ENCODE measurements at places on chromosomes 5 and 9.

GRCh38 chr5:26833596-26833995 lies 204.8 kb downstream of the CDH9 start:
- DNase-seq: no peak

DNA sequence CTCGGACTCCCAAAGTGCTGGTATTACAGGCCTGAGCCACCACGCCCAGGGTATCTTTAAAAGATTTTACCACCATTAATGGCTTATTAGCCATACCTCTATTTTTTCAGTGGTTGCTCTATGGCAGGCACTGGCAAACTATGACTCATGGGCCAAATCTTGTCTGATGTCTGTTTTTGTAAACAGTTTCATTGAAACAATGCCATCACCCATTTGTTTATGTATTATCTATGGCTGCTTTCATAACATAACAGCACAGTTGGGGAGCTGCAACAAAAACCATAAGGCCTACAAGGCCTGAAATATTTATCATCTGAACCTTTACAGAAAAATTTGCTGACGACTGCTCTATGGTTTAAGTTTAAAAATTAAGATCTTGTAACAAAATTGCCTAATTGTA lies 66.8 kb downstream of the SLC38A9 start:
- no peak for DNase-seq

GRCh38 chr5:3325972-3326840 lies 269.4 kb upstream of the IRX1 start:
- no peak for DNase-seq

DNA sequence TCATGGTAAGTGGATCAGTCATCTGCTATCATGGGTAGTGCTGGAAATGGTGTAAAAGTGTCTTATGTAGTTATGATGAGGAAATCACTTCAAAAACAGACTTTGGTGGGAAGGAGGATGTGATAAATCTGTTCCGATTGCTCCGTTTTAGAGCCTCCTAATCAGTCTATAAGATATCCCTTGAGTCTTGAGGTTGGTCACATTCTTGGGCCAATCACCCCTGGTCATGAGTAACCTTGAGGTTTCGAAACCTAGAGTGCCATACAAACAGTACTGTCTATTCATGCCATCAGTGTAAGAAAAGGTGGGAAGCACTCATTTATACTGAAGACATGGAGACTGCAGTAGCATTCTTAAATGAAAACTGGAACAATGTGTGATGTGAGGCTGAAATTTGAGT lies 45.8 kb downstream of the LRRTM2 start:
- DNase-seq: no peak

Data from stimulated activated CD8-positive, alpha-beta memory T cell treated with anti-CD3 and anti-CD28 coated beads, Interleukin-4, amount 100 ng/mL, for 4 hours (primary cell).